Activated CD4-positive, alpha-beta T cell treated with anti-CD3 and anti-CD28 coated beads, Interleukin-2, Interleukin-6, amounts not matched to agents 100 ng/mL and 50 ng/mL, durations not matched to agents 16 hours and 8 hours (primary cell): ENCODE measurements at places on chromosomes 7 and 10.

DNA sequence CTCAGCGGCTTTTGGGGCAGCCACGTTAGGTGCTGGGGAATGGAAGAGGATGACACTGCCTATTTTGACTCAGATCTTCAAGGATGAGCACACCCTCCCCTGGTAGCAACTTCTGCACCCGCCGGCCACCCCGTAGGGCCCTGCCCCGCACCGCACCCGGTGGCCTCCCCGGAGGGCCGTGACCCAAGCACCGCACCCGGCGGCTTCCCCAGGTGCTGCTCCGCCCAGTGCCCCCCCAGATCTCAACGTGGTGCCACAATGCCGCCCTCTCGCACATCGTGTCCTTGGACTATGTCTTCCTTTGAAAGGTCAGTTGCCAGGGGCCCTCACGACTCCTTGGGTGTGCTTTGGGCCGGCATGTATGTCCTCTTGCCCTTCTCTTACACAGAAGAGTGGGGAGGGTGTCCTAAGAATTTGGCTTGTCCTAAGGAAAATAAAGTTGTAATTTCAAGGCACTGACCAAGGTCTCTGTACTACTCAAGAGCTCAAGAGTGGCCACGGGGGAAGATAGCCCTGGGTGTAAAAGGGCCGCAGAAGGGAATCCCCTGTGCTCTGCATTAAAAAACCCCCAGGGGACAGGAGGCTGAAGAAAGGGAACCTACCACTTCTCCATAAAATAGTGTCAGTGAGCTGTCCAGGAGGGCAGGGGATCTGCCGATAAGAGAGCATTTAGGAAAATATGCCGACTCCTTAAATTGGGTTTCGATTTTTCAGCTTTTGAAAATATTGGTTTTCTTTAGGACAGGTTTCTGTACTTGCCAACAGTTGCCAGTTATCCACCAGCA is 1.6 kb upstream of the LANCL2 start:
- DNase-seq, result no peak

DNA sequence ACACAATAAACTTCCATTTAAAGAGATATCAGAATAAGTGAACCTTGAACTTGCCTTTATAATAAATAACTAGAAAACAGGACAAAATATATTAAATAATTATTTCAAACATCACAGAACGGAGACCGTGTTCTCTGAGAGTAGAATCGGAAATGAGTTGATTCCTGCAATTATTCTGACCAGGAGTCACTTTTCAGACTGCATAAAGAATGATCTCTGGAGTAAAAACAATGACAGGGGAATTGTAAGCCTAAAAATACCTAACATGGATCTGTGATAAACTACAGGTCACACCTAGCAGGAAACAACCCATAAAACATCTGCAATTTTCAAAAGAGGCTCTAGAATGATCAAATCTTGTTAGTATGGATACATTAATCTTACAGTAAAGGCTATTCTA is 577.5 kb upstream of the SORCS1 start:
- DNase-seq, result no peak

GRCh38 chr10:48737886-48738285 is 53.2 kb downstream of the WDFY4 start:
- DNase-seq, result no peak

DNA sequence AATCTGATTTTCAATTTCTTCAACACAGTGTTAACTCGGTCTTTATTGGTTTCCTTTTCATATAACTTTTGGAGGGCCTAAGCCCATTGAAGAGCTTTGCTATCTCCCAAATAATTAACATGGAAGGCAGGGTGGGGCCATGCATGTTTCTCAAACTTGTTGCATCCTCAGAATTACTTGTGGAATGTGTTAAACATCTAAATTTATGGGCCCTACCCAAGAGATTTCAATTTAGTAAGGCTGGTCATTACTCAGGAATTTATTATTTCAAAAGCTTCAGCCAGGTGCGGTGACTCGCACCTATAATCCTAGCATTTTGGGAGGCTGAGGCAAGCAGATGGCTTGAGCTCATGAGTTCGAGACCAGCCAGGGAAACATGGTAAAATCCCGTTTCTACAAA is 208.9 kb downstream of the SORCS3 start:
- no peak for DNase-seq

- no peak for DNase-seq
Measured at GRCh38 chr7:74306730-74307469, 17.7 kb downstream of the CLIP2 start.

- DNase-seq, result peak; percentile 35
Measured at GRCh38 chr10:37856881-37857286, 526 bp downstream of the ZNF248 start.

DNA sequence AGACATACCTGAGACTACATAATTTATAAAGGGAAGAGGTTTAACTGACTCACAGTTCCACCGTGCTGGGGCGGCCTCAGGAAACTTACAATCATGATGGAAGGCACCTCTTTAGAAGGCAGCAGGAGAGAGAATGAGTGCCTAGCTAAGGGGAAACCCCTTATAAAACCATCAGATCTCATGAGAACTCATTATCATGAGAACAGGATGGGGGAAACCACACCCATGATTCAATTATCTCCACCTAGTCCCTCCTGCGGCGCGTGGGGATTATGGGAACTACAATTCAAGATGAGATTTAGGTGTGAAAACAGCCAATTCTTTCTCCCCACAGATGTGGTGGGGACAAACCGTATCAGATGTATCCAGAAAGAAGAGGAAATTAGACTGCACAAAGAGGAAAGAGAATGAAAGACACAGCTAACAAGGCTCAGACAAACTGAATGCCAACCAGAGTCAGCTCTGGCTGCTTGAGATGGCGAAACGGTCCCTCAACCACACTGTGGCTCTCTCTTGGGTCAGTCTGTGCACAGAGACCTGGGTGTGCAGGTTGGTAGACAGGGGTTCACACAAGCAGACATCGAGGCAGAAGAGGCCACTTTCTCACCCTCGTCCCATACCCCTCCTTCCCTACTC is 375.6 kb downstream of the SFMBT2 start:
- peak; percentile 27 for DNase-seq

DNA sequence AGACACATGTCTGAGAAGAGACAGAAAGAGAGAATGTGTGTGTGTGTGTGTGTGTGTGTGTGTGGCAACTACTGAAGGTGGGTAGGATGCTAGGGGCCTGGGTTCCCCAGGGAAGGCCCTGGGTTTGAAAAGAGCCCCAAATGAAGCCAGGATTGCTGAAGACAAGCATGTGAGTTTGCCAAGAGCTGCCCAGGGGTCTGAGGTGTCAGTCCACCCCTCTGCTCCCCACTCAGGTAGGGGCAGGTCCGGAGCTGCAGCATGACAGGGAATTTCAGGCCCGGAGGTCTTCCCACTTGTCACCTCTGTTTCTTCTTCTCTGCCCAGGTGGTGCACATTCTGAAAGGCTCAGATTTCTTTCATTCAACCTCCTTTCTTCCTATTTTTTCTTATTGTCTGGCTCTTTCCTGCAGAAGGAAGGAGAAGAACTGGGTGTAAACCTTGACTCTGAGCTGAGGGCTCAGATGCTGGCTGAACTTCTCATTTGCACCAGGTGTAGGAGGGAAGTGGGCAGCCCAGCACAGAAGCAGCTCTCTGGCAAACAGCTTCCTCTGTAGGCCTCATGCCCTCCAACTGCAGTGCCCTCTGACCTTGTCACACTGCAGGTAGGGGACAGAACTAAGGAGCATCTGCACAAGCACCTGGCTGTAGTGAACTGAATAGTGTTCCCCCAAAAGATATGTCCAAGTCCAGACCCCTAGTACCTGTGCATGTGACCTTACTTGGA is 79.6 kb upstream of the LRRC4 start:
- no peak for DNase-seq
